ENCODE measurements at places on chromosomes 3 and 15.

DNA sequence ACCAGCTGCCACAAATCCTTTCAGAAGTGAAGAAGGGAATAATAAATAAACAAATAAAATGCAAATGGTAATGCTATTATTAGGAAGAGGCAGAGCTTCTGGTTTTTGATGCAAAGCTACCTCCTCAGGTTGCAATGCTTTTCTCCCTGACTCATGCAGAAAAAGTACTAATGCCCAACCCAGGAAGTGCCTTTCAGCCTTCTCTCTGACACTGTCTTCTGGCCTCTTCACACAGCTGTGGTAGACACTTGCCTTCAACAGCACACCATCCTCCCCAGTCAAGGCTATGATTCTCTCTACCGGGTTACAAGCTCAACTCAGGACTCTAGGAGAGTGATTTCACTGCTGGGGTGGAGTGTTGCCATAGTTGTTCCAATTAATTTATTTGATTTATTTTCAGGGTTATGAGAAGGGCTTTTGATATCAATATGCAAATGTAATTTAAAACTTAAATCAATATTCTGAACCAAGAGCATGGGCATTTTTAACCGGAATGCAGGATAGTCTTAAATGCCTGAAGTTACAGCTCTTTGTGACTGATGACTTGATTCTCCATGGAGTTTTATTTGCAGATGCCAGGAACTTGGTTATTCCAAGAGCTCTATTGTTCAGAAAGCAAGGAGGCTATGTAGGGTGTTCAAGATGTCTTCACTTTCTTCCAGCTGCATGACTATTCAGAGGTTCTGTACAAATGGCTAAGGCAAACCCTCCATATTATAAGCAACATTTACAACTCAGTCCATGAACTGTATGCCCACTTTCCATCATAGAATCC is 27.1 kb upstream of the GALNT15 start:
- no peak for DNase-seq

GRCh38 chr15:69469467-69470201 is 17.0 kb downstream of the RPLP1 start:
- no peak for DNase-seq

- DNase-seq = no peak
These were observed 9.7 kb downstream of the TEX264 start for GRCh38 chr3:51680663-51681230.

DNA sequence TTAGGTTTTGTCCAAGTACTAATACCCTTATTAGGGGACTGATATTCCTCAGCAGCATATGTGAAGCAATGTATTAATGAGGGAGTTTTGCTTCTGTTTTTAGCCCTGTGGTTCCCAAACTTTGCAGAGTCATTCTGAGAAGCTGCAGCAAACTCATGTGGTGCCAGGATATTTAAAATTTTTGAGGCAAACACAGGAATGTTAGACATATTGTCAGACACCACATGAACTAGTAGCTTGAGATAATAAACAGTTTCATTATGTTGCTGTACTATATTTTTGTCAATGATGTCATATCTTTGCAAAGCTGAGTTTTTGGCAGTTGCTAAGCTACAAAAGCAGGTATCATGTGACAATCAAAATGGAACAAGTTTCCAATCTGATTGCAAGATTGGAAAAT is 36.6 kb downstream of the ATP6V1A start:
- DNase-seq = no peak

- DNase-seq = no peak
These were observed at the start of gene ZBED2 for GRCh38 chr3:111595232-111595631. Gene ZBED2, minus strand, starts transcription at chr3:111595346. Its CDS starts 1,145 bp downstream, at chr3:111594201.

DNA sequence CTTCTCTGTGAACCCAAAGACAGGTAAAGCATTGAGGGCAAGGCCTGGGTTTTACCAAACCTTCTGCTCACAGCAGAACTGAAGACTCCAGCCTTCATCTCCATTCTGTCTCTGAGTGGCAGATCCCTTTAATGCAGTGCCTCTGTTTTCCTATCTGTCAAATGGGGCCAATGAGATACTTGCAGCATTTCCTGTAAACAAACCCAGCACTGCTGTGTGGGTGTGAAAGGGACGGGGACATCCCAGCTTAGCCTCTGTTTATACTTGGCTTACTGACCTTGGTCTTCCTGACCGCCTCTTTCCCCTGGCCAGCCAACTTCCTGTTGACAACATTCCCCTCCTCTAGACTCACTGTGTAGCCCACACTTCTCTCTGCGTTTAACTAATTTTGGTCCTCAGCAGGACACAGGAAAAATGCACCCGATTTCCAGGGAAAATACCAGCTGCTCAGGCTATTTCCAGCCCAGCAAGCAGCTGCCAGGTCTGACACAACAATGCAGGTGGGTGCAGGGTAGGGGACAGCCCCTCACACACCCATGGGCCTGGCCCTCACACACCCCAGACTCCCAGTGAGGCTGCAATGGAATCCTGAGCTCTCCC is 105.9 kb upstream of the HERC1 start:
- no peak for DNase-seq

DNA sequence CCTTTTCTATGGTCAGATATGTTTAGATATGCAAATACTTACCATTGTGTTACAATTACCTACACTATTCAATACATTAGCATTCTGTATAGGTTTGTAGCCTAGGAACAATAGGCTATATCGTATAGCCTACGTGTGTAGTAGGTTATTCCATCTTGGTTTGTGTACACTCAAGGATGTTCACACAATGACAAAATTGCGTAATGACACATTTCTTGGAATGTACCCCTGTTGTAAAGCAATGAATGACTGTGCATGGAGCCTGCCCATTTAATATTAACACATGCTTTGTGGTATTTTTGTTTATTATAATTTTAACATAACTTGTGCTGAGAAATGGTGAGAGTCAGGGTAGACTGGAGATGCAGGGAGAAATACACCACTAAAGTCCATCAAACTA is 154.9 kb downstream of the LEKR1 start:
- no peak for DNase-seq

DNA sequence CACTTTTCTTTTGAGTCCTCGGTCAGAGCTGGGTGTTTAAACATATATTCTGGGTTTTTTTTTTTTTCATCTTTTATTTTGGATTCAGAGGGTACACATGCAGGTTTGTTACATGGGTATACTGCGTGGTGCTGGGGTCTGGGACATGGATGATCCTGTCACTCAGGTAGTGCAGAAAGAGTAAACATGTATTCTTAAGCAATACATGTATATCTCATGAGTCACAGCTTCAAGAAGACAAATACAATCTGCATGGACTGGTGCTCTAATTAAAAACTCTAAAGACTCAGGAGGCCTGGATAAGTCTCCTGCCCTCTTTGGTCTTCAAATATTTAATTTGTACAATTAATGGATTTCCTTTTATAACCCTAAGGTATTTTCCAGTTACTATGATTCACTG is 50.6 kb upstream of the PHLDB2 start:
- DNase-seq = no peak

- no peak for DNase-seq
These were observed 6.0 kb downstream of the MECOM start for GRCh38 chr3:169657351-169658124.

GRCh38 chr15:73897441-73898261 is 24.3 kb downstream of the TBC1D21 start:
- no peak for DNase-seq

DNA sequence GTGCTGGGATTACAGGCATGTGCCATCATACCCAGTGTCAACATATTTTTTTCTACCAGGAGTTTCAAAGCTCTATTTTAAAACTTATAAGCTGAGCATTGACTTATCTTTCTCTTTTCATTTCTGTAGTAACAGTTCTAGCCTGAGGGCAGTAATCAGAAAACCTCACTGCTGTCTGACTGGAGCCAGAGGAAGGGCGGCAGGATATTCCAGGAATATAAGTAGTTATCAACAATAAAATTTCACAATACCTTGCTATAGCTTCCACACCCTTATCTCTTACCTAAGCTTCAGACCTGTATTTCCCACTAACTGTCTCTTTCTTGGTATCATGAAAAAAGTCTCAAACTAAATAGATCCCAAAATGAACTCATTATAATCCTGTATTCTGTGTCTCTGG is 5.1 kb upstream of the NEDD4 start:
- DNase-seq = no peak

DNA sequence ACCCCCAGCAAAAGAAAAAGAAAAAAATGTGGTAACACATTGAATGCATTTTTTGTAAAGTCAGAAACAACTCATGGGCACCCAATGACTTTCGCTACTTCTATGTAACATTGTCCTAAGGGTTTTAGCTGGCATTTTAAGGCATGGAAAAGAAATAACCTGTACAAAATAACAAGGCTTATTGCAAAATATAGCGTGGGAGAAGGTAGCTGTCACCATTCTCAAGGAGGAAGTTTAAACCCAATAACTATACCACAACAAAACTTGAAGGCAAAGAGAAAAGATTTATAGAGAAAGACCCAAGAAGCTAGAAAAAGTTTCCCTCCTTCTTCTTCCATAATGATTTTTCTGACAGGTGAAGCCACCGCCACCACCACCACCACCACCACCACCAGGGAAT is 55.7 kb upstream of the ACP3 start:
- no peak for DNase-seq

DNA sequence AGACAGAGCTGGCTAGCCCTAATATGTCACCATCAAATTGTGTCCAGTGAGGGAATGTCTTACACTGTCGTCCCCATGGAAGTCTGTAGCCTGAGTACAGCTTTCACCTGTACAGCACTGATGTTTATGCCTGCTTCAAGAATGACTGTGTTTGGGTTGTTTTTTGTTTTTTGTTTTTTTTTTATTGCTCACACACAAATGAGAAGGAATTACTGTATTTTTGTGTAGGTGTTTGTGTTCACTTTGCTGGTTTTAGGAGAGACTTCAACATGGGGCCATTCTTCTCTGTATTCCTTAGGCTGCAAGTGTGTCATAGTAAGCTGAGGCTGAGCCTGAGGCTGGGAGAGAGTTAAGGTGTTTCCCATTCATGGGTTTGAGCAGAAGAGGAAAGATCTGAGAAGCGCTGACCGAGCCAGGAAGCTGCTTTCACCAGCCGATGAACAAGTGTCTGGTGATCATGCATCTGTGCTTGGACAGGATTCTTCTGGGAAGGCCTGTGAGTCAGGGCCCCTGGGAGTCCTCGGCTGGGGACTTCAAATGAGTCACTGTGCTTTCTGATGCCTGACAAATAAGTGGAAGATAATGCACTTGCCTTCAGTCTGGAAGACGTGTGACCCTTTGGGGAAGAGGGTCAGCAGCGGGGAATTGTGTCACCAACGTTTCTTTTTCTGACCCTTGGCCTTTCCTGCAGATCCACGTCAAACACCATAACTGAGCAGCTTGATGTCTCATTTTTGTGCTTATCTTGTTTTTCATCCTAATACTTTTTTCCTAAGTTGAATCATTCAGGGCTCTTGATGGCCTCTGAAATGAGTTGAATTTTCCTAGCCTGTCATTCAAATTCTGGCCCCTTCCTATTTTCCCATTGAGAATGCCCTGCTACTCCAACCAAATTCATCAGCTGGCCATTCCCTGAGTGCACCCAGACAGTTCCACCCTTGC is 36.7 kb upstream of the ZBTB38 start:
- DNase-seq = no peak

DNA sequence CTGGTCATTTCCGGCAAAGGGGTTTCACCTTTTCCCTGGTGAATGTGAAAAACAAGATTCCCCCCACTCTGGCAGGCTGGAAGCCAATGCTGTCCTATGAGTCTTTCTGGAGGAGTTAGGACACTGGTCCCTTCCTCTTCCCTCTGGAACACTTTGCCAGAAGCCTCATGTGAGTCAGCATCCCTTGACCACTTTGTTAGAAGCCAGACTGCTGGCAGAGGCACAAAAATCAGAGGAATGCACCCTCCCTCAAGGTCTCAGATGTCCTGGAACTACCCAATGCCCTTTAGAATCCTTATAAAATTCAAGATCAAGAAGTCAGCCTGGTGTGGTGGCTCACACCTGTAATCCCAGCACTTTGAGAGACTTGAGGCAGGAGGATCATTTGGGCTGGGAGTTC is 26.6 kb downstream of the ITGB5 start:
- DNase-seq = no peak

- no peak for DNase-seq
These were observed 23.7 kb downstream of the RBM5 start for GRCh38 chr3:50112462-50112861.

DNA sequence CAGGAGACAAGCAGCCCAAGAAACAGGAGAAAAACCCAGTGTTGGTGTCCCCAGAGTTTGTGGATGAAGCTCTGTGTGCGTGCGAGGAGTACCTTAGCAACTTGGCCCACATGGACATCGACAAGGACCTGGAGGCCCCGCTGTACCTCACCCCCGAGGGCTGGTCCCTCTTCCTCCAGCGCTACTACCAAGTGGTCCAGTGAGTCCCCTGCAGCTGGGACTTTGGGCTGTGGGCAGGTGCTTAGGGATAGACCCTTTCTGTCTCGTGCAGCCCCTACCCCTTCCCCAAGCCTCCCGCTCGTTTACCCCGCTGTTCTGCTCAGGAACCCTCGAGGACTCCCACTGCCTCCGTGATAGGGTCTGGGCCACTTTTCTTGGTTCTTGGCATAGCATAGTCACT is 10.5 kb downstream of the TTLL3 start:
- DNase-seq = no peak

- DNase-seq = no peak
These were observed 121.3 kb upstream of the SMAD3 start for GRCh38 chr15:66944121-66944520.

GRCh38 chr3:122992676-122993075 is 34.9 kb downstream of the SEMA5B start:
- DNase-seq = peak; percentile 29

DNA sequence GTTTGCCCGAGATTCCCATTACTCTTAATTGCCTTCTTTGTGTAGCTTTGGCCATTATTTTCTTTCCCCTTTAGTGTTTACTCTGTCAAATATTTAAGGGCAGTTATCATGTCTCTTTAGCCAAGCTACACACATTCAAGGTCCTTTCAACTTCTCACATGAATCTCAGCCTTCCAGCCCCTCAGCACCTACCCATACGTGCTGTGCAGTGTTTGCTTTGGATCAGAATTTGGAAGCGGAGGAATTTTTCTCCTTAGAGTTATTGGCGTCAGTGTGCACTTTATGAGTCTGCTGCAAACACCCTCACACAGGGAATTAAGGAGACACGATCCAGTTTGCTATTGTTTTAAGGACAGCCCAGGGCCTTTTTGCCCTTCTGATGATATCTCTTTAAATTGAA is 231.6 kb downstream of the CACNA2D3 start:
- no peak for DNase-seq

- no peak for DNase-seq
These were observed 27.1 kb downstream of the ITPR1 start for GRCh38 chr3:4520033-4520816.
